Gastroesophageal sphincter (tissue), 4 donors: ENCODE measurements at places on chromosomes 1 and 21.

GRCh38 chr1:9120312-9120958 is 8.5 kb downstream of the GPR157 start:
- ATAC-seq, result no peak

- ATAC-seq, result no peak
Measured at GRCh38 chr1:101918277-101918676, 78.4 kb downstream of the OLFM3 start.

DNA sequence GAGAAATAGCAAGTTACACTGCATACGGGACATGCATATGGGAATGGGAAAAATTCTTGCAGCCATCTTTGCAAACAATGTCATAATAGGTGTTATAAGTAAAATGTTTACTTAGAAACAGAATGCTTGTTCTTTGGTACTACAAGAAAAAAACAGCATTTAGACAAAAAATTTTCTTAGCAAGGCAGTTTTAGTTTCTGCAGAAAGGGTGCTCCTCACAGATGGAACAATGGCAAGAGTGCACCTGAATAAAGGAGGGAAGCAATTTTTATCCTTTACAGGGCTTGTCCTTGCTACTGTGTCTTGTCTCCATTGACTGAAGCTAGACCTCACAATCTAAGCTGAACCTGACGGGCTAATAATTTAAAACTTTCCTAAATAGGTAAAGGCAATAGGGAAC is 79.2 kb upstream of the DESI2 start:
- no peak for ATAC-seq

DNA sequence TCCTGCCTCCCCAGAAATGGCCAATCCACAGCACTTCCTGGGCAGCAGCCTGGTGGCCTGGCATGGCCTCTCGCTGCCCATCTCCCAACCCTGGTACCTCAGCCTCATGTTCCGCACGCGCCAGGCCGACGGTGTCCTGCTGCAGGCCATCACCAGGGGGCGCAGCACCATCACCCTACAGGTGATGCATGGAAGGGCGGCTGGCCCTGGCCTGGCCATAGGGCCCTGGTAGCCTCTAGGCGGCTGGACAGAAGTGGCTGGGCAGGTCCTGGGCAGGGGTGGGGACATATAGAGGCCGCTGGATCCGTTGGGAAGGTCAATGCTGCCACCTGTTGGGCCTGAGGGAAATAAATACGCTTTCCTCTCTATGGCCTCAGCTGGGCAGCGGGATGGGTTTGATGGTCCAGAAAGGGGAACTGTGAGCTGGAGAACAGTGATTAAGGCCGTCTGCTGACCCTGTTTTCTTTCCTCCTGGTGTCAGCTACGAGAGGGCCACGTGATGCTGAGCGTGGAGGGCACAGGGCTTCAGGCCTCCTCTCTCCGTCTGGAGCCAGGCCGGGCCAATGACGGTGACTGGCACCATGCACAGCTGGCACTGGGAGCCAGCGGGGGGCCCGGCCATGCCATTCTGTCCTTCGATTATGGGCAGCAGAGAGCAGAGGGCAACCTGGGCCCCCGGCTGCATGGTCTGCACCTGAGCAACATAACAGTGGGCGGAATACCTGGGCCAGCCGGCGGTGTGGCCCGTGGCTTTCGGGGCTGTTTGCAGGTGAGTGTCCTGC is 14.4 kb downstream of the CELSR2 start:
- peak; percentile 90 for ATAC-seq

DNA sequence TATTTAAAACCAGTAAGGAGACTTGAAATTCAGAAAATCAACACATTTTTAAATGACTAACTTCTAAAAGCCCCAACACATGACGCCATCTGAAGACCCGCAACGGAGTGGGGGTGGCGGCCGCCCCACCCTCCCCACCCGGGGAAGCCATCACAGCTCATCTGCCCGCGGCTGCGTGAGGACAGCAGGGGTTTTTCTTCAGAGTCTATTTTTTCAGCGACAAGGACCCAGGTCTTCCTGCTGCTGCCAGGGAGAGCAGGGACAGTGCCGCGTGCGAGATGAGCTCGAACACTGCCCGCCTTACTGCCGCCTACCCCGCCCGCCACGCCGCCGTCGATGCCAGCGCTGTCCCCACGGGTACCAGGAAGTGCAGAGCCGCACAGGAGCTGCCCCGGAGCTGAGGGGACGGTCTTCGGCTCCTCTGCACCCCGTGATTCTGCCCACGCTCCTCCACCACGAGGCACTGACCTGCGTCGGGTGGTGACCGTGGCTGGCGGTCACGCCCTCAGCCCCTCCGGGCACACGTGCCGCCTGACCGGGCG is 79.0 kb downstream of the SKI start:
- no peak for ATAC-seq

DNA sequence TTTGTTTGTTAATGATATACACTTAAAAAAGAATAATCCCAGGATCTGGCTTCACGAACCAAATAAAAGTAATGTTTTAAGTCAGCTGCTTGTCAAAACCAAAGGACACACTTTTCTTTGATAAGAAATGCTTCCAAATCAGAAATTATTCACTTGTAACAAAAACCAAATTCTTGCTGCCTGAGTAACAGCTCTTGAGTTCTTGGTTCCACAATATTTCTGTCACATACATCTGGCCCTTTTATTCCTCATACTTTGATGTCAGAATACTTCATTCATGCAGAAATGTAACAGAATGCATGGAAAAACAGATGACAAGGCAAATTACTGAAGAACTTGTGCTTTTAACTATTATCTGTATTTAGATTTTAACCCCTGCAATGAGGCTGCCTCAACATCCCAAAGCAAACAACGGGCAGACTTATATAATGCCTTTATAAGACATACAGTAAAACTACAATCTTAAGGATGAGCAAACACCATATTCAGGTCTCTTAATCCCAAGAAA is 1.5 kb downstream of the VAMP4 start:
- ATAC-seq, result no peak

GRCh38 chr21:43348801-43349261 is 78.1 kb downstream of the SIK1 start:
- peak; percentile 23 for ATAC-seq

- ATAC-seq, result no peak
Measured at GRCh38 chr1:162549001-162549400, 12.5 kb upstream of the UAP1 start.

GRCh38 chr1:114219172-114219868 is 65.7 kb upstream of the SYT6 start:
- no peak for ATAC-seq

- ATAC-seq, result no peak
Measured at GRCh38 chr1:67575861-67576260, 109.1 kb upstream of the GADD45A start.

GRCh38 chr1:59738152-59738551 is 76.6 kb upstream of the HOOK1 start:
- no peak for ATAC-seq

- ATAC-seq, result no peak
Measured at GRCh38 chr1:98221923-98222322, 301.1 kb upstream of the DPYD start.

GRCh38 chr1:216926720-216927510 is 203.7 kb upstream of the ESRRG start:
- no peak for ATAC-seq

- no peak for ATAC-seq
Measured at GRCh38 chr1:112990271-112990670, 34.3 kb upstream of the SLC16A1 start.

DNA sequence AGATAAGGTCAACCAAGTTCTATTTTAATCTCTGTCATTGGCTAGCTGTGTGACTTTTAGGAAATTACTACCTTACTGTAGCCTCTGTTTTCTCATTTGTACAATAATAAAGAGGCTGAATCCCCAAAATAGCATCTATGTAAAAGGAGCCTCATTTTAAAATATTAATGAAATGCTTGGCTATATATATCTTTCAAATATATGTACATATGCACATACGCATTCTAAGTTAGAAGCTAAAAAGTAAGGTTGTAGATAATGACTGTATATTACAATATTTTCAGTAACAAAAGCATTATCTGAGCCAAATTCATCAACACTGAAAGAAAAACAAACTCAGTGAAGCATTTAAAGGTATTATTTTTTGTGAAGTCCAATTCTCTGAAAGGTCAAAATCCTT is 44.6 kb downstream of the TYW3 start:
- no peak for ATAC-seq

- no peak for ATAC-seq
Measured at GRCh38 chr1:46284597-46285564, 18.5 kb downstream of the LRRC41 start.
